Activated gamma-delta T cell (primary cell): ENCODE measurements at places on chromosomes 12 and 14.

DNA sequence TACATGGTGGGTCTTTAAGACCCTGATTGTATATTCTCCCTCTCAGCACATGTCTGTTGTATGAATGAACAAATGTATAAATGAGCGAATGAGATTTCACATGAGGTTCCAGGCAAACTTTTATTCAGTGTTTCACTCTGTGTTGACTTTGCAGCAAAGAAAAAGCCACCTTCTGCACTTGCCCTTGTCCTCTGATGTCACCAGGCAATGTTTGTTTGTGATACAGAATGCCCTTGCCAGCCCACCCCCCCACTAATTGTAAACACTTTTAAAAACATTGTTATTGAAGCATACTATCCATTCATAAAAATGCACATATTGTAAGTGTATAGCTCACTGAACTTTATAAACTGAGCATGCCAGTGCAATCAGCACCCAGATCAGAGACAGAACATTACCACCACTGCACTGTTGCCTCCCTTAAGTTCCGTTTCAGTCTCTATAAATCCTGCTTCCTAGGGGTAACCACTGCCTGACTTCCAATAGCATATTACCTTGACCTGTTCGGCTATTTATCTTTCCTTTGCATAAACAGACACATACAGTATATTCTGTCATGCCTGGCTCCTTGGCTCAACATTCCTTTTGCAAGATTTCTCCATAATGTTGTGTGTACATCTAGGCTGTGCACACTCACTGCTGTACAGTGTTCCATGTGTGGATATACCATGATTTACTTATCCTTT is 11.3 kb upstream of the LTA4H start:
- no peak for DNase-seq

DNA sequence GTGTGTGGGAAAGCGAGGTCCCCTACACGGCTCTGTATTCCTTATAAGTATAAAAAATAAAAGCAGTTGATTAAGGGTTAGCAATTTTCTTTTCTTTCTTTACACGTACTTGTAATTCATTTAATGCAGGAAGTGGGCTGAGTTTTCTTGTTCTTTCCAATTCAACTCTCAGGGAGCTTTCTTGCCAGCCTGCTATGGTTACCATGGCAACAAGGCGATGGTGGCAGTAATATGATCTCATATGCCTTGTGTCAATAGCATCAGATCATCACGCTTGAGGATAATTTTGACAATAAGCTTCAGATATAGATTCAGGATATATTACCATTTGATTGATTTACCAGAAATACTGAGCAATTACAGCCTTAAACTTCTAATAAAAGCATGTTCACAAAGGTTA is 466.5 kb downstream of the APAF1 start:
- no peak for DNase-seq

DNA sequence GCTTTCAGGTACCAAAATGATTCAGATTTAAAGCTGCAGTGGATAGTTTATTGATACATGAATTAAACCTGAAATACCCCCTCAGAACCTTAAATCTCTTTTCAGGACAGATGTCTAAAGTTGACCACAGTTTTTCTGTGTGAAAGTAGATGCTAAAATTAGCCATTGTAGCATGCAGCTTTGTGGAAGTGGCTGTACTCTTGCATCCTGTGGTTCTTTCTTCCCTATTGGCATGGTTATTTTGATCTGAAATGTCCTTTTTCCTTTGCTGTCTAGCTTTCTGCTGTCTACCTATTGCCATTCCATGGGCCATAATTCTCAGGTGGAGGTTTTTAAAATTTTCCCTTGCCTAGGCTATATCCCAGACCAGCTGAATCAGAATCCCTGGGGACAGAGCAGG is 455.6 kb downstream of the ZFP36L1 start:
- DNase-seq, result no peak

GRCh38 chr12:62692884-62693283 is 226.3 kb downstream of the MON2 start:
- no peak for DNase-seq

DNA sequence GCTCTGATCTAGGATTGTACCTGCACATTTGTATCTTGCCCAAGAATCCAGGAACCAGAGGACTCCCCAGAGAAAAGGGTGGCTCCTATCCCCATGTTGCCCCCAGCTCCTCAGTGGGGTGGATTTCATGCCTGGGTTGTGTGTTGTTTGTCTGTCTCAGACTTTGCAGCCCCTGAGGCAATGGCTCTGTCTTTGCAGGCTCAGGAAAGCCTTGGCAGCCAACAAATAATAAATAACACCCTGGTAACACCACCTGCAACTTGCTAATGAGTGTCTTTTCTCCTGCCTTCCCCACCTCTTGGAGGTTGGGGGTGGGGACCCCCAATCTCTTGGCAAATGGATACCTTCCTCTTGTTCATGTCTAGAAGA is 65.2 kb upstream of the CISTR start:
- no peak for DNase-seq

- DNase-seq, result no peak
Observed at GRCh38 chr14:36293824-36294223, 26.6 kb downstream of the MBIP start.

GRCh38 chr14:52369305-52369801 is 55.2 kb downstream of the PTGER2 start:
- no peak for DNase-seq

- no peak for DNase-seq
Observed at GRCh38 chr12:51118706-51119105, 35.3 kb upstream of the CSRNP2 start.

GRCh38 chr12:64044191-64044590 is 177.9 kb downstream of the KICS2 start:
- no peak for DNase-seq
